Stimulated activated CD4-positive, alpha-beta T cell treated with anti-CD3 and anti-CD28 coated beads, Interleukin-2, amount 100 ng/mL, for 24 hours (primary cell): ENCODE measurements at places on chromosomes 7 and 10.

DNA sequence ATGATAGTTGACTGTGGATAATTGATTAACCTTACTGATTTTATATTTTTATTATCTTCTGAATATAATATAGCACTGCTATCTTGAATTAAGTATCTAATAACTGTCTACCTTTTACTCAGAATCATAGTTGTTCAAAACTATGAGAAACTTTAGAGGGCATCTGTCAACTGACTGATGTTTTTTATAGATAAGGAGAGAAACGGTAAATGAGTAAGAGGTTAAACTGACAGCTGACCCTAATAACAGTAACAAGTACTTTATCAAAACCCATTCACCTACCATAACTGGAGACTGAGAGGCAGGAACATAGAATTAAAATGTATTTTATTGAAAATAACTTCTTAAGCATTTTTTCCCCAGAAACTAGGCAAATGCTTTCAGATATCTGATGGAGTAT is 62.2 kb downstream of the CYP51A1 start:
- DNase-seq, result no peak

- DNase-seq, result no peak
These were observed 303.9 kb downstream of the OTUD1 start for GRCh38 chr10:23742807-23743206.

DNA sequence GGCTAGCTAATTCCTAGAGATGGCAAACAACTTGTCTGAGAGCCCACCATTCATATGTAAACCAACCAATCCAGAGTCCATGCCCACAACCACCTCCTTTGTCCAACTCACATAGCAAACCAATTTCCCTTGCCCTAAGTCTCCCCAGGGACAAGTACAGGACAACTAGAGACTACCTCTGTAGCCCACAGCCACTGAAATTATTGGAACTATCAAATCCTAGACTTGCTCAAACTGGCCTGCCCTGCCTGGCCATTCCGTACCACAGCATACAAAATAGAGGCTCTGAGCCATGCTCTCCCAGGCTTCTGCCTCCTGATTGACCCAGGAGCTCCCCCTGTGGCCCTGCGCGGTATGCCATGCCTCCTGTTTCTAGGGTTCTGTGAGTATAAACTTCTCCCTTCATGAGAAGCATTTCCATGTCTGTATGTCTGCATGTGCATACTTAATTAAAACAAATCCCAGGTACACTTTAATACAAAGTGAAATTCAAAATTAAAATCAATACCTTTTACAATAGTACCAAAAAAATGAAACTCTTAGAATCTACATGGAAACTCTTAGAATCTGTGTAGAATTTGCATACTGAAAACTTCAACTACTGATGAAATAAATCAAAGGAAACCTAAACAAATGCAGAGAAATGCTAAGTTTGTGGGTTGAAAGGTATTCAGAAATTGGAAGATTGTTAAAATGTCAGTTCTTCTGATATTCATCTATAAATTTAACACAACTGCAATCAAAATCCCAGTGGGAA is 4.0 kb upstream of the HECW1 start:
- DNase-seq, result peak; percentile 77

GRCh38 chr10:122368502-122369254 is 5.8 kb upstream of the PLEKHA1 start:
- no peak for DNase-seq

DNA sequence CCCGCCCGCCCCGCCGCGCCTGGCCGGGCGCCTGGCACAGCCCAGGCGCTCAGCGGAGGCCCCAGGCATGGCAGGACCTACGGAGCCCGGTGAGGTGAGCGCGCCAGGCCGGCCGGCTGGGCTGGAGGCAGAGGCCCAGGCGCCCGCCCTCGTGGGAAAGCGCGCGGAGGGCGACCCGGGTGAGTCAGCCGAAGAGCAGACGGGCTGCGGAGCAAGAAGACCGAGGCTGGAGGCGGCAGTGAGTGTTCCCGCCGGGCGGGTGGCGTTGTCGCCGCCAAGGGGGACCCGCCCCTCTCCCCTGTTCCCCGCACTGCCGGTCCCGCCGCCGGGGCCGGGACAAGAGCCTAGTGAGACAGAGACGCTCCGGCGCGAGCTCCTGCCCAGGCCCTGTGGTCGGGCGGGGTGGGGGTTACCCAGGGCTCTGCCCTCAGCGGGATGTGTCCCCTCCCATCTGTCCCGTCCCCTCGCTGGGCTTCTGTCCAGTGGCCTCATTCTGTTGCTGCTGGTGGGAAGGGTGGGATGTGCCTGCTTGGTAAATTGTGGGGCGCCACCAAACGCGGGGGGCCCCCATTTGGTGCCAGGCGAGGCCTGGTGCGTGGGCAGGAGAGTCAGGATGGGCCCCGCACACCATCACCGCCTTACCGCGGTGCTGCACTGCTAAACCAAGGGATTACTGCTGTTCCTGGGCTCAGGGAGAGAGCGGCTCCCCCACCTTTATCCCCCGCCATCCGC is 17.0 kb upstream of the NODAL start:
- DNase-seq, result peak; percentile 60

- no peak for DNase-seq
These were observed 756.0 kb downstream of the KCNMA1 start for GRCh38 chr10:76881477-76882220.

DNA sequence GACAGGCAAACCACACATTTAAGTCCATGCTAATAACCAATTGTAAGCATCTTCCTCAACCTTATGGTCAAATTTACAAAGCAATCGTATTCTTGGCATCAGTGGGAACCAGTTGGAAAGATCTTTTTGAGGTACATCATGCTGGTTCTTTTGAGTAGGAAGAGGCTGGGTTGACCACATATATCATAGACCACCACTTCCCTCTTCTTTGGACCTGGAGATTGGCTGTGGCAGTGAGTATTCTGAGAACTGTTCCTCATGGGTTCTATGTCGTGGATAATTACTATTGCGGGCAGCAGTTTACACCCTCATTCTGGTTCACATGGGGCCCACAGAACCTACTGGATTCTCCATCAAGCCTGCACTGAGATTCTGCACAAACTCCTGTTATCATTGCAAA is 35.5 kb upstream of the C1GALT1 start:
- no peak for DNase-seq

GRCh38 chr10:92356041-92356440 is 65.1 kb downstream of the MARCHF5 start:
- no peak for DNase-seq

GRCh38 chr7:48025624-48026023 is 3.3 kb downstream of the SUN3 start:
- no peak for DNase-seq

DNA sequence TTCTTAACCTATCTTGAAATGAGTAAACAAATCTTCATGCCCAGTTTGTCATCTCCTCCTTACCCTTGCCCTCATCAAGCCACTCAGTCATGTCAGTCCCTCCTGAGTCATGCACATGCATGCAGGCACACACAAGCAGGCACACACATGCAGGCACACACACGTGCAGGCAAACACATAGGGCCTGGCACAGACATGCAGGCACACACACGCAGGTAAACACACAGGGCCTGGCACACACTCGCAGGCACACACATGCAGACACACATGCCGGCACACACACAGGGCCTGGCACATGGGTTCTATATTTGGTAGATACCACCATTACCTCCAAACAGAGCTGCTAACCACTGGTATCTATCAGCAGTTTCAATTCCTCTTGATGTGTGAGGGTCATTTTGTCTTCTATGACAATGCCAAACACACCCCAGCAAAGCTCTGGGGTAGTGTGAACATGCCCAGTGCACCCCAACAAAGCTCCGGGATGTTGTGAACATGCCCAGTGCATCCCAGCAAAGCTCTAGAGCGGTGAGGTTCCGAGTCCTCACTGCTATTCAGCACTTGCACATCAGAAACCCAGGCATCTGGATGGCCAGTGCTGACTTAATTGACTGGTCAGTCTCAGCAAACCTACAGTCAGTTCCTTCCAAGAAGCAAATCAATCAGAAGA is 563.8 kb downstream of the PTPRN2 start:
- DNase-seq, result no peak

GRCh38 chr10:15251791-15252380 is 83.4 kb upstream of the NMT2 start:
- no peak for DNase-seq

GRCh38 chr10:103765981-103766380 is 89.4 kb downstream of the SH3PXD2A start:
- peak; percentile 74 for DNase-seq

DNA sequence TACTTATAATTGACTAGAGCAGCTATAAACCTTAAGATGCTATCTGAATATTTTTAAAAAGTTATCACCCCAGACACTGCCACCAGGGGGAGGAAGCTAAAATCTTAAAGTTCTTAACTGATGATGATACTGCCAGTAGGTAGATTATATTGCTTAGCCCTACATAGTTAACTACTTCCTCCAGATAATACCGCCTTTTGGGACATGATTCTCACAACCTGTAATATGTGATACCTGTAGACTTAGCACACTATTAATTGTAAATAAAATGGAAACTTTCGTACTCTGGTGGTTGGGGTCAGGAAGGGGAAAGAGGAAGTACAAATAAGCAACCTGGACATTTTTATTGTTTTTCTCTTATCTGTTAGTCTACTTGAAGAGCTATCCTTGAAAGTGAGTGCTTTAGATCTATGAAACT is 268.9 kb downstream of the ADK start:
- DNase-seq, result peak; percentile 15

DNA sequence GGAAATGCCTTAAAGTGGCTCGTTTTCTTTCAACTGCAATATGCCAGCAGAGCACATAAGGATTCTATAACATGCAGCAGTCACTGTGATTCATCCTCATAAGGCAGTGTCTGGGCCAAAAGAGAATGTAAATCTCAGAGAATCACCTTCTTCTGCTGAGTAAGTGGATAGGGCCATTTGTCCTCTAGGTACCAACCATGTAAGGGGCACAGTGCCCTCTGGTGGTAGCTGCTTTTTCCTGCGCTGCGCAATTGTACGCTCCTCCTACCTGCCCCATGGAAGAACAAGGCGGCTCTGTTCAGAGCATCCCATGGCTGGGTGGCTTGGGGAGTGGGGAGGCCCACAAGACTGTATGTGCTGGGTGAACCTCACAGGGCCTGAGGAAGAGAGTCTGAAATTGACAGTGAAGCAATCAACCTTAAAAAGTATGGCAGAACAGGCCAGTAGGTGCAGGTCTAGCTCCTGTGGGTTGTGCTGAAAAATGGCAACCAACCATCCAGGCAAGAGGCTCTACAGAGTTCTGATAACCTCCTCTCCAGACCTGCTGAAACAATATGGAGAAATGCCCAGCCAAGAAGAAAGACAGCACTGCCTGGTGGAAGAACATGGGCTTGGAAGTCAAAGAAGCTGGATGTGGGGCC is 78.6 kb upstream of the C10orf90 start:
- peak; percentile 56 for DNase-seq

GRCh38 chr10:21740989-21741388 is 207.0 kb downstream of the MLLT10 start:
- DNase-seq, result no peak

- no peak for DNase-seq
These were observed 74.6 kb upstream of the NPS start for GRCh38 chr10:127474501-127474900.

GRCh38 chr7:12674053-12674452 is 13.4 kb upstream of the ARL4A start:
- no peak for DNase-seq

- DNase-seq, result no peak
These were observed 73.6 kb downstream of the AGK start for GRCh38 chr7:141624763-141625162.

- DNase-seq, result no peak
These were observed 15.2 kb upstream of the TPST1 start for GRCh38 chr7:66189695-66190503.

DNA sequence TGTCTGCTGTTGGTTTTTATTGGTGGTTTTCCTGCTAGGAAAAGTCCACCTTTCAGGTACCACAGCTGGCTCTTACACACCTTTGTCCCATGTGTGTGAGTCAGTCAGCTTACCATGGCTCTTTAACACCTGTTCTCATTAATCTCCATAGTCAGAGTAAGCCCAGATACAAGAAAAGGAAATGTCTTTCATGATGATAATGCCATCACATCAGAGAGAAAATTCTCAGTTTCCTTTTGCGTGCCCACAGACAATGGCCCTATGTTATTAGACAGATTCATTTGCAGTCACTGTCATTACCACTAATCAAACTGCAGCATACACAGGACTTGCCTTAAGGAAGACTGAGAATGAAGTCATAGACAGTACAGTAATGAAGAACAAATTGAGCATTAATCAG is 1583.6 kb upstream of the LRRTM3 start:
- DNase-seq, result no peak

DNA sequence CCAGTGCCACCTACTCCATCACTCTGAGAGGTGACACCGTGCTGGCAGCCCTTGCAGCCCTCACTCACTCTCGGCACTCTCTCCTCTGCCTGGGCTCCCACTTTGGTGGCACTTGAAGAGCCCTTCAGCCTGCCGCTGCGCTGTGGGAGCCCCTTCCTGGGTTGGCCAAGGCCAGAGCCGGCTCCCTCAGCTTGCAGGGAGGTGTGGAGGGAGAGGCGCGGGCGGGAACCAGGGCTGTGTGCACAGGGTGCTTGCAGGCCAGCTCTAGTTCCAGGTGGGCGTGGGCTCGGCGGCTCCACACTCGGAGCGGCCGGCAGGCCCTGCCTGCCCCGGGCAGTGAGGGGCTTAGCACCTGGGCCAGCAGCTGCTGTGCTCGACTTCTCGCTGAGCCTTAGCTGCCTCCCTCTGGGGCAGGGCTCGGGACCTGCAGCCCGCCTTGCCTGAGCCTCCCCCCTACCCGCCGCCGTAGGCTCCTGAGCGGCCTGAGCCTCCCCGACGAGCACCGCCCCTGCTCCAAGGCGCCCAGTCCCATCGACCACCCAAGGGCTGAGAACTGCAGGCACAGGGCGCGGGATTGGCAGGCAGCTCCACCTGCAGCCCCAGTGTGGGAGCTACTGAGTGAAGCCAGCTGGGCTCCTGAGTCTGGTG is 48.7 kb upstream of the SLC35G1 start:
- DNase-seq, result no peak

GRCh38 chr7:139072796-139073195 is 36.7 kb downstream of the ZC3HAV1 start:
- DNase-seq, result no peak

- DNase-seq, result peak; percentile 62
These were observed 783 bp downstream of the ANLN start for GRCh38 chr7:36390199-36391090.

DNA sequence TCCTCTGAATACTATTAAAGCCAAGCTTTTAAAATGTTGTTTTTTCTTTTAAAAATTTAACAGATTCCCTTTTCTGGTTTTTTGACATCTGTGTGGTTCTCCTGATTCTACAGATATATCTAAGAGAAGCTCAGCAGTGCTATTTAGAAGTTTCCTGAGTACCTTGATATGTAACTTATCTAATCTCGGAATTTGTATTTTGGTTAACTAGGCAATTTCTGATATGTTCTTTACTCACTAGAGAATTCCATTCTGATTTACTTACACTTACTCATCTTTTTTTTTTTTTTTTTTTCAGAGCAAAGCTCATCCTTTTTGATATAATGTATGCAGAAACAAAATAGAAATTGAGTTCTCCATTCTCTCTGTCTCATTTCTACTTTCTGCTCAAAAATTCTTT is 63.8 kb downstream of the PALS2 start:
- no peak for DNase-seq

DNA sequence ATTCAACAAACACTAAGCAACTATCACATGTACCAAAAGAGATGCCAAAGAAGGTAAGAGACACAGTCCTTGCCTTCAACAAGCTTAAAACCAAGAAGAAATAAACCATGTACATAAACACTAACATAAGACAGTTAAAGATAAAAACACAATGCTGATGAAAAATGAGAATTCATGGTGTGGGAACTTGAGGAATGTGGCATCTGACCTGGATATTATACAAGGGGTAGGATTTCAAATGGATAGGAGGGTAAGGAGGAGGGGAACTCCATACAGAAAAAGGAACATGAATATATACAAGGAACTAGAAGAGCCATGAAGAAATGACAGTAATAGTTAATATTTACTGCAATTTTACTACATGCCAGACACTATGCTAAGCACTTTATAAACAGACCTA is 11.0 kb downstream of the HIBADH start:
- no peak for DNase-seq
